ENCODE measurements at places on chromosomes 1 and 21.
A peak's percentile ranks its signal among the peaks of the same experiment; 100 is the strongest.

DNA sequence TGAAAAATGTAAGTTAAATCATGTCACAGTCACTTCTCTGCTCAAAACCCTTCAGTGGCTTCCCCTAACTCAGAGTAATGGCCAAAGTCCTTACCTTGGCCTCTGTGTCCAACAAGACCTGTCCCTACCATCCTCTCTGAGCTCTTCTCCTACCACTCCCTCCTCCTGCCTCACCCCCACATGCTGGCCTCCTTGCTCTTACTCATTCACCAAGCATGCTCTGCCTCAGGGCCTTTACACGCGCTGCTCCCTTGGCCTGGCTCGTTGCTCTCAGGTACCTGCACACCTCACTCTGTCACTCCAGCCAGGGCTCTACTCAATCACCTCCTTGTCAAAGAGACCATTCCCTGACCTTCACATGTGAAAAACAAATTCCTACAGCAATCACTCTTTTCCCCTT is 54.2 kb downstream of the SEC16B start:
- DNase-seq = no peak

DNA sequence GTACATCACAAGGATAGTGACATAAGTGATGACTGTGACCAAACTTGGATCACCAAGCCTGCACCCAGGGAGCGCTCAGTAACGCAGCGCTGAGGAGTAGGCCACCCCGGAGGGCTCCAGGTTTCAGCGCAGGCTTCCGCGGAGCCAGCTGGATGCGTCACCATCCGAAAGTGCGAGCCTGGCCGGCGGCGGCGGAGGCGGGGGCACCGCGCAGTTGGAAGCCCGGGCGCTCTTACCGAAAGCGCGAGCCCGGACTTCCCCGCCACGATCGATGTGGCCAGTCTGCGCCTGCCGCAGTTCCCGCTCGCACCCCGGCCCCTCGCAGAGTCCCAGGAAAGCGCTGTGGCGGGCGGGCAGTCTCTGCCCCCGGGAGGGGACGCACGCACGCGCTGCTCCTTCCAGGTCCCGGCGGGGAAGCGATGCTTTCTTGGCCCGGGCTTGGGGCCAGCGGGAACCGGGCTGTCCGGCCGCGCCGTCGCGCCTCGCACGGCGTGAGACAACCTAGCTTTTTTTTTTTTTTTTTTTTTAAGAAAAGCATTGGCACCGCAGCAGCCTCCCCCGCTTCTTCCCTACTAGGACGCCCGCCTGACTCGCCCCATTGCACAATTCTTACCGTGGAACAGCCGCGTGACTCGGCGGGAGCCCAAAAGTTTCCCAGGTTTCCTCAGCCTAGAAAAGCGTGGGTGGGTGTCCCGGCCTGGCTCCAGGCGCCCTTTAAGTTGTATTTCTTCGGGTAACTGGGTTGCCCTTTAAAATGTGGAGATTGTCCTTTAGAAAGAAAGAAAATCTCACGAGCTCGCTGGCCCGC is 36.4 kb upstream of the JAK1 start:
- DNase-seq = peak; percentile 60

DNA sequence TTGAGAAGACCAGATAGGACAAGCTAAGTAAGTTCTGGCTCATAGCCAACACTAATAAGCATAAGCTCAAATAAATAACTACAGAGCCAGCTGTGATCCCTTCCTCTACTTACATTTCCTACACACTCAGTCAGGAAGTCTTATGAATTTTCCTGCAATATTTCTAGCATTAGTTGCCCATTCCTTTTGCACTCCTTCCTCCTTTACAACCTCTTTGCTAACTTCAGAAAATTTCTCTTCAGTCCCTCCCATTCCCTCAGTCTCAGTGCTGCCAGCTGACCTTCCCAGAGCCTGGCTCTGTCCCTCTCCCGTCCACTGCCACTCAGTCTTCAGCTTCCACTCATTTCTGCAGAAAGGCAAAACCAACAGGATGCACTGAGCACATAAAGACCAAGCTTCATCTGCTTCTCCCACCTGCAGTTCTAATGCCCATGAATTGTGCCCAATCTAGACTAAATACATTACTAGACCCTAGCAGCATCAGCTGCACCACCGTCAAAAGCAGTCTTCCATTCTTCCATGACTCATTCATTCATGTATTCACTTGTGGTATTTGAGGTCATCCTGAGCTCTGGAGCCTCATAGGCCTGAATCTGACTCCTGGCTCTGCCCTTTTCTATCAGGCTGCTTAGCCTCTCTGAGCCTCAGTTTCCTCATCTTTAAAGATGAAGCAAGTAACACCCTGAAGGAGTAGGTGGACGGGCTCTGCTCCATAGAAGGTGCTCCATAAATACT is 54.6 kb upstream of the SIPA1L2 start:
- no peak for DNase-seq

DNA sequence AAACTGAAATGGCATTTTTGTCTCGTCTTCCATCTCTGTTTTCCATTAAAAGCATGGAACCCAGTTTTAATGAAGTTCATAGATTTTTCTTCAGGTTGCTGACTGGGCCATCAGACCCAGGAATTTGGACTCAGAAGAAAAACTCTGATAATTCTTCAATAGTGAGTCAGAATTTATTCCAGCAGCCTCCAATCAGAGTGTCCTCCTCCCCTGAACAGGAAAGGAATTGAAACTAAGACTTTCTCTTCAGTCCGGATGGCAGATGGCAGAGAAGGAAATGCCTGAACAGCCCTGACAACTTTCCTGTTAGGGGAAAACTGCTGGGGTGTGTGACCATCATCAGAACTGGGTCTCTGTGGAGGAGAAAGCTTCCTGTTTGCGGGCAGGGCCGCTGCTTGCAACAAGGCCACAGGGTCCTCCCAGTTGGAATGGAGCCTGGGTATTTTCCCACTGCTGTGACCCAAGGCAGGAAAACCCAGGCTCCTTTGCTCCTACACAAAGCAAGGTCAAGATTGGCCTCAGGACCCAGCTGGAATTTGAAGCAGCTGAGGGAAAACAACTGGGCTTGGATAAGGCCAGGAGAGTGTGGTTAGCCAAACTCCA is 20.7 kb downstream of the CD34 start:
- no peak for DNase-seq

DNA sequence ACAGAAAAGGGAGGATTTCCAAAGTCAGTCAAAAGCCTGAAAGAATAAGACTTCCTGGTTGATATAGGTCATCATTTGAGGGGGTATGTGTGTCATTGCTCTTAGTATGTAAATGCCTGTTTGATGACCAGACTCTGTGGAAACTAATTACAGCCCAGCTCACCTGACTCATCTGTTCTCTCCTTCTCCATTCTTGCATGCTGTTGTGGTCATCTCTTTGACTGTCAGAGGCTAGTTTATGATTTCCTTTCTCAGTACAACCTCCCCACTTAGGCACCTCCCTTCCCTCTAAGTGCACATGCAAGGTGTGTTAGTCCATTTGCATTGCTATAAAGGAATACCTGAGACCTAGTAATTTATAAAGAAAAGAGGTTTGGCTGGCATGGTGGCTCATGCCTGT is 2.4 kb upstream of the C1orf116 start:
- no peak for DNase-seq

DNA sequence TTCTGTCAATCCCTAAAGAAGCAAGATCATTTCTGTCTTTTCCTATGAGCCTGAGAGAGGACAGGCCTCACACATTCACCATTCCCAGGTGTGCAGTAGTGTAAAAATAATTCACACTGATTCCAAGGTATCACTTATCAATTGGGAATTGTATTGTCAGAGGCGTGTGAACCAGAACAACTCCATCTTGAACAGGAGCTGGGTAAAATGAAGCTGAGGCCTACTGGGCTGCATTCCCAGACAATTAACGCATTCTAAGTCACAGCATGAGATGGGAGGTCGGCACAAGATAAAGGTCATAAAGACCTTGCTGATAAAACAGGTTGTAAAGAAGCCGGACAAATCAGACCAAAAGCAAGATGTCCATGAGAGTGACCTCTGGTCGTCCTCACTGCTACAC is 239.2 kb downstream of the SMYD3 start:
- DNase-seq = no peak

DNA sequence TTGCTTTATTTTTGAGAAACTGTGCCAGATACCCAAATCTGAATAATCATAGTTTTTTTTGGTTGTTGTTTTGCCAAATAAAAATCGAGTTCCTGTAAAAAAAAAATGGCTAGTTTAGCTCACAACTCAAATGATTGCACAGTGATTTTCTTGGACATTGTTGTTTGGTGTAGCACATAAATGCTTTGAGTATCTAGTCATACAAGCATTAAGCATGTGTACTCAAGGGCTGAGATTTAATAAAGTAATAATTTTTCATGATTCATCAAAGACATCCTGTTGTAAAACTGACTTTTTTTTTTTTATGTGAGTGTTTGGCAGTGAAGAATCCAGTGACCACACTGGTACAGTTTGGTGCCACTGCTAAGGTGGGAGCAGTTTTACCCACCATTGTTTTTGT is 18.8 kb downstream of the ITSN1 start:
- no peak for DNase-seq

DNA sequence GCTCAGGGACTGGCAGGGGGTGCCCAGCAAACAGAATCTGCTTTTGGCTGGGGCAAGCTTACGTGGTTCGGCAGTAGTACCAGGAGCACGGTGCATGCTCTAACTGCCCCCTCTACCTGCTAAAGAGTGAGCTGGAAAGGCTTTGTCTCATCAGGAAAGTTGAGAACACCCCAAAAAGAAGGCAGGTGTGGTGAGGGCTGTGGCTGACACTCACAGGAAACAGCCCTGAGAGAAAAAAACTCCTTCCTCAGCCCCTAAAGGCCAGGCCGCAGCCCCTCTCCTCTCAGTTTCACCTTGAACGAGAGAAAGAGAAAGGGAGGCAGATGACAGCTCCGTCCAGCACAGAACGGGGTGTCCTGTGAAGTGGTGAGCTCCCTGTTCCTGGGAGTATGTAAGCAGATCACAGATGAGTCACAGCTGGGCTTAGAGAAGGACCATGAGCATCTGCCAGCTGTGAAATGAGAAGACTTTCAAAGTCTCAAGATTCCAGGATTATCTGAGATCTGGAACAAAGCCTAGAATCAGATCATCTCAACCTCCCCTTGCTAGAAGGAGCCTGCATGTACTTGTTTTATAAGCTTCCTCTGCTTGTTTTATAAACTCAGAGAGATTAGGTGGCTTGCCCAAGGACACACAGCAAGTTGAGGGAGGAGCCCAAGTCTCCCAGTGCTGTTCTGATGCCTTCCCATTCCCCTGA is 13.4 kb downstream of the LAPTM5 start:
- DNase-seq = no peak

DNA sequence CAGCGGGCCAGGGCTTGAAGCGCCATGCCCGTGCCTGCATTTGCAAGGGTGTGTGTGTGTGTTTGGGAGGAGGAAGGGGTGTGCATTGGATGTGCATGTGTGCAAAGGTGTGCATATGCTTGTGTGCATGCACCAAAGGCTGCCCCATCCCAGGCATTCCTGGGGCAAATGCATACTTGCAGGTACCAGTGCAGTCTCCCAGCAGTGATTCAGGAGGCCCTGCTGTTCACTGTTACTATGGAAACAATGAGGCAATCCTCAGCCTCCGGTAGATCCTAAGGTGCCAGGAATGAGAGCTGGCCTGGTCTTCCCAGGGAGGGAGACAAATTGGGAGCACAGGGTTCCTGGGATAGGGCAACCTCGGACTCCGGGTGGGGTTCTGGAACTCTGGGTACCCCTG is 7.5 kb upstream of the FNDC5 start:
- peak; percentile 95 for DNase-seq

- DNase-seq = no peak
Observed at GRCh38 chr1:117301901-117302300, 65.3 kb upstream of the MAN1A2 start.

DNA sequence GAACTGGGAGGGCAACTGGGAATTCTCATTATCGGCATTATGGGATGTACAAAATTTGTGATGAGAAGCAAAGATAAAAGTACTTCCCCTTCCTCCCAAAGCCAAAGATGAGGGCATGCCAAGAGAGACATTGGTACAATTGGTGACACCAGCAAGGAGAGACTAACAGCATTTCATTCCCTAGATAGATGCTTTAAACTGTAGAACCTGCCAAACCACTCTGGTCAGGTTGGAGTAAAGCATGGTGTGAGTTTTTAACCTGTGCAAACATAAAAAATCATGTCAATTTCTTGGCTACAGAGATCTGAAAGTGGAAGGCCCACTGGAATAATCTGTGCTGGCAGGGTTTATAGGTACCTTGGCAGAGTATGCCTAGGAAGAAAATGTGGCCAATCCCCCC is 19.4 kb downstream of the CTXND2 start:
- no peak for DNase-seq

DNA sequence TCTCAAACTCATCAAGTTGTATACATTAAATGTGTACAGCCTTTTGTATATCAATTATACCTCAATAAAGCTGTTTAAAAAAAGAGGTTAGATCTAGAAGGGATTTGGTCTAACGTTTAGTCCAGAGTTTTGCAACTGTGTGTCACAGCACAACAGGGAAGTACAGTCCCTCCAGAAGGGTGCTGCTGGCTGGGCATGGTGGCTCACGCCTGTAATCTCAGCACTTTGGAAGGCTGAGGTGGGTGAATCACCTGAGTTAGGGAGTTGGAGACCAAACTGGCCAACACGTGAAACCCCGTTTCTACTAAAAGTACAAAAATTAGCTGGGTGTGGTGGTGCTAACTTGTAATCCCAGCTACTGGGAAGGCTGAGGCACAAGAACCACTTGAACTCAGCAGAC is 78.3 kb upstream of the HAO2 start:
- DNase-seq = no peak

DNA sequence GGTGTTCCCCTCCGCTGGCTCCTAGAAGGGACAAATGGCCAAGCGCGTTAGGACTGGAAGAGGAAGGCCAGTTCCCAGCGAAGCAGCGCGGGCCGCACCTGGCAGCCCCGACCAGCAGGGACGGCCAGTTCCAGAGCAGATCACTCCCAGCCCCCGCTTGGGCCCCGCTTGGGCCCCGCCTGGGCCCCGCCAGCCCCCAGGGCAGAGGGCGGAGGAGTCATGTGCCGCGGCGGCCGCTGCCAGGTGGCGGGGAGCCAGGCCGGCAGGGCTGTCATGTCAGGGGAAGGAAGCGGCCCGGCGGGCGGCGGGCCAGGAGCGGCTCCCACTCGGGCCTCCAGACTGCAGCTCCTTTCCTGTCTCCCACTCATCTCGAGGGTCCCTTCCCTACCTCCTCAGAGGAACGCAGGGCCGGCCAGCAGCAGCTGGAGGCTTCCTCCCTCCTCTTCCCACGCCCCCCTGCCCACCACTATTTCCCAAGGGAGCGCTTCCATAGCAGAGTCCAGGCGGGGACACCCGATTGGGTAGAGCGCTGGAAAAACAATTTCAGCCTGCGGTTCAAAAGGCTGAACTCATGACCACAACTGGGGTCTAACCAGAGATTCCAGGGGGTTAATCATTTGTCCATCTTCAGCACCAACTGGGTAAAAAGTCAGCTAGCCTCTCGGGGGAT is 16.5 kb downstream of the ZNF697 start:
- peak; percentile 77 for DNase-seq

GRCh38 chr1:202085682-202086373 is 36.9 kb upstream of the GPR37L1 start:
- no peak for DNase-seq

- no peak for DNase-seq
Observed at GRCh38 chr1:31069392-31069791, 3.9 kb upstream of the PUM1 start.

DNA sequence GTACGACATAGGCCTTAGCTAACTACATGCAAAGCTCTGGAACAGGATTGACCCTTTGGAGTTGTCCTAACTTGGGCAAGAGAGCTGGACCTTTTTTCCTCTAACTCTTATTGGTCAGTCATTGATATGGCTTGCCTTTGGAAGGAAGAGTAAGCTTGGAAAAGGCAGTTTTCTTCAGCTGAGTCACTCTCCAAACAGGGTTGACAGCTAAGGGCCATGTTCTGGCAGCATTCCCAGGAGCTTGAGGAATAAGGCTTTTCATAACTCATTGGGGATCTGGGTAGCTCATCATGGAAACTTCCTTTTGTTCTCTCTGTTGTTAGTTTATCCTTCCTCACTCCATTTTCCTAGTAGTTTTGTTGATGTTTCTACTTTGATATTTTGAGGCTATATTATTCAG is 14.5 kb upstream of the ERRFI1 start:
- DNase-seq = no peak
